ENCODE measurements at places on chromosomes 3 and 15.

- DNase-seq, result no peak
These were observed 19.2 kb downstream of the GYG1 start for GRCh38 chr3:149010504-149010951.

- no peak for DNase-seq
These were observed 63.0 kb downstream of the VPS8 start for GRCh38 chr3:184874709-184875644.

DNA sequence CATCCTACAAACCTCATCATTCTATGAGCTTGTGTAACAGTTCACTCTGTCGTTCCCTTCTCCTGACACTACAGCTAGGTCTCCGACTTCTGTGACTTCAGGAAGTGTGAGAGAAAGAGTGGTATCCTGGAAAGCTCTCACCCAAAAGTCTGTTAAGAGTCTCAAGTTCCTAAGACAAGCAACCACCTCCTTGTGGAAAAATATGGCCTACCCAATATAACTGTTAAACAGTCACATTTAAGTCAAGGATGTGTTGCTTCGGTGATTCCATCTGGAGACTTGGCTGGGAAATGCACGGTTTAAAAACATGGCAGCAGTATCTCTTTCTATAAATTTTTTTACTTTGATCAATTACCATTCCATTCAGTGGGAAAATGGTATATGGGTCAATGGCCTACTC lies 13.8 kb downstream of the FEZF2 start:
- no peak for DNase-seq

DNA sequence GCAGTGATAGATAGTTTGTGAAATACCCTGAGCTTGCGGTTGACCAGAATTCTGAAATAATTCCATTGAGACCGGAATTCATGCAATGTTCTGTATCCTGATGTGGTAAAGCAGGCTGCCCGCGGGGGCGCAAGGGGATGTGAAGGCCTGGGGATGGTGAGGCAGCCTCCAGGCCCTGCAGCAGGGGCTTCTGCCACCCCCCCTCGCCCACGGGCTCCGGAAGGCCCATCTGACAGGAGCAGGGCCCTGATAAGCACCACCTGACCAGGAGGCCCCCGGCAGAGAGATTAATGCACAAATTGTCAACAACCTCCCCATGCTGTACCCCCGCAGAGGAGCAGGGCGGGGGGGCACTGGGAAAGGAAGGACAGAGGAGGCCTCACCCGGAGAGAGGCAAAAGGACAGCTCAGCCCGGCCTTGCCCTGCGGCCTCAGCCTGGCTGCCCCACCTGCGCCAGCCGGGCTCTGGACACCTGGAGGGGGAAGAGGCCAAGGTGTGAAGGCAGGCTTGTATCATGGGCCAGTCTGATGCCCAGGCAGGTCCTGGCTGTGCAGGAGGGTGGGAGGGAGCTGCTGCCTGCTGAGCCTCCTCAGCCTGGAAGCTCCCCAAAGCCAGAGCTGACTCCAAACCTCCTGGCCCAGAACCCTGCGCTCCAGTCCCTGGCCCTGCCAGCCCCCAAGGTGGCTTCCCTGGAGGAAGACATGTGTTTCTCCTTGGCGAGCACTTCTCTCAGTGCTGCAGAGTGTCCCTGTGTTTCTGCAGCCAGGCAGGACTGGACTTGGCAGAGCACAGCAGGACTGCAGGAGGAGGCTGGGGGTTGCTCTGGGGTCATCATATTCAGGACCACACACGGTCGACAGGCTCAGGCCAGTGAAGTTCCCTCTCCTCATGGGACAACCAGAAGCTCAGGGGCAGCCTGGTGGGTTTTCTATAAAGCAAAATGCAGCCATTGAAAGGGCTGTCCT lies 46.5 kb downstream of the RPN1 start:
- no peak for DNase-seq

DNA sequence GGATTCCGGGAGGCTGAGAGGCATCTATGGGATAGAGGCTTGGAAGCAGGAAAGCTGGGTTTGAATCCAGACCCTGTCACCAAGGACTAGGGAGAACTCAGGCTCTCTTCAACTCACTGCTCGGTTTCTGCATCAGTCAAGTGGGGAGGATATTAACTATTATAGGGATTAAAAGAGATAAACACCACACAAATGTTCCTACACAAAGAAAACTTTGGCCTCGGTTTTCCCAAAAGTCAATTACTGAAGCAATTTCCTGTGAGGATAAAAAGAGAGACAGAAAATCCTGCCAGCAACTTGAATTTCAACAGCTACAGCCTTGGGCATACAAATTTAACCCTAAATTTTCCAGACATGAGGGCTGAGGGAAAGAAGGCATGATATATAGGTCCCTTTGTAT lies 36.0 kb downstream of the ITGB5 start:
- DNase-seq, result no peak

GRCh38 chr3:82236257-82236656 lies 474.8 kb upstream of the GBE1 start:
- DNase-seq, result no peak

DNA sequence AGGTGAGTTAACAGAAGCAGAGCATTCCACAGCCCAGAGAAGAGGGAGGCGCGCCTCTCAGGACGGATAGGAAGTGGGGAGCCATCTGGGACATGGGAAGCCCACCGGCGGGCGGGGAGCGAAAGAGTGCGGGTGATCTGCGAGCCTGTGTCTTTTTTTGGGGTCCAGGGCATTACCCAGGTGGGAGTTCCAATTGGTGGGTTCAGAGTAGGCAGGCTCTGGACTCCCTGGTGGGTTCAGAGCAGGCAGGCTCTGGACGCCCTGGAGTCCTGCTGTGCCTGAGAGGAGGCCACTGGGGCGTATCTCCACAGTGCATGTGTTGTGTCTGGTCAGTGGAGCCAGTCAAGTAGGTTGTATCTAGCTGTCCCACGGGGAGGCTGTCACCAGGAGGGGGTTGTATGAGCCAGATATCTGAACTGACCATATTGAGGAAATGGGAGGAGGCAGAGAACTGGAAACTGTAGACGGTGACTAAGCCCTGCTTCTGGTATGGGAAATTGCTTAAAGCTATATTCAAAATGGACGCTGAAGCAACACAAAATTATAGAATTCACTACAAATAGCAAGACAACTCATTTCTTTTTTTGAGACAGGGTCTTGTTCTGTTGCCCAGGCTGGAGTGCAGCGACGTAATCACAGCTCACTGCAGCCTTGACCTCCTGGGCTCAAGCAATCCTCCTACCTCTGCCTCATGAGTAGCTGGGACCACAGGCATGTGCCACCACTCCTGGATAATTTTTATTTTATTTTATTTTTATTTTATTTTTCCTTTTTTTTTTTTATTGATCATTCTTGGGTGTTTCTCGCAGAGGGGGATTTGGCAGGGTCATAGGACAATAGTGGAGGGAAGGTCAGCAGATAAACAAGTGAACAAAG lies 34.5 kb upstream of the CHST2 start:
- DNase-seq, result no peak

- no peak for DNase-seq
These were observed 157.1 kb upstream of the TGFBR2 start for GRCh38 chr3:30449290-30449632.
